ENCODE measurements at places on chromosomes 11 and 22.
A peak's percentile ranks its signal among the peaks of the same experiment; 100 is the strongest.

- no peak for DNase-seq
Measured at GRCh38 chr22:42714308-42714707, 6.4 kb downstream of the A4GALT start.

DNA sequence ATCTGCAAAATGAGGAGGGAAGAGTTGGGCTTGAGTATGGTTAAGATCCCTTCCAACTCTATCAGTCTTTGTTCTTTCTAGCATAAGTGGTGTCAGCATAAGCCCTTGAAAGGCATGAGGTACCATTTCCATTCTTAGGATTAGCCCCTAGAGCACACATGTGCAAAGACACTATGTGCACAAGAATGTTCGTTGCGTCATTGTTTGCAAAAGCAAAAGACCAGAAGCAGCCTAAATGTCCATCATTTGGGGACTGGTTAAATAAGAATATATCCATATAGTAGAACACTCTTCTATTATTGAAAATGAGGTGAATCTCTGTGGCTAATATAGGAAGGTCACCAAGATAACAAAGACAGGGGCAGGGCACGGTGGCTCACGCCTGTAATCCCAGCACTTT is 10.0 kb upstream of the KCTD14 start:
- DNase-seq = no peak

DNA sequence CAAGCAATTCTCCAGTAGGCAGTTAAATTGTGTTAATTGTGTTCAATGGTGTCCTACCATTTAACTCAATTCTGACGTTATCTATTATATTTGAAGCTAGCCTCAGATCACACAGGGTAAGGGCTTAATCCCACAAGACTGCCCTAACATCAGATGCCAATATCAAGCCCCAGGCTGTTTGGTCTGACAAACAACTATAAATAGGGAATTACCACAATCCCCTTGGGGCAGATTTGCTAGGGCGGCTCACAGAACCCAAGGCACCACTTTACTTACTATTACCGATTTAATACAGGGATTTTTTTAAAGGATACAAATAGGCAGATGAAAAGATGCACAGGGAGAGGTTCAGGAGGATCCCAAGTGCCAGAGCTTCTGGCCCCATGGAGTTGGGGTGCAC is 678.4 kb downstream of the OPCML start:
- DNase-seq = no peak

- DNase-seq = no peak
Measured at GRCh38 chr11:46731545-46731944, 12.5 kb downstream of the F2 start.

GRCh38 chr11:82889133-82890001 is 10.9 kb downstream of the PRCP start:
- DNase-seq = no peak

GRCh38 chr11:7968686-7969085 is 3.4 kb upstream of the NLRP10 start:
- no peak for DNase-seq

GRCh38 chr11:132337819-132338416 is 967.5 kb downstream of the NTM start:
- DNase-seq = no peak

GRCh38 chr22:46764140-46764680 is 1.8 kb downstream of the TBC1D22A start:
- DNase-seq = no peak

DNA sequence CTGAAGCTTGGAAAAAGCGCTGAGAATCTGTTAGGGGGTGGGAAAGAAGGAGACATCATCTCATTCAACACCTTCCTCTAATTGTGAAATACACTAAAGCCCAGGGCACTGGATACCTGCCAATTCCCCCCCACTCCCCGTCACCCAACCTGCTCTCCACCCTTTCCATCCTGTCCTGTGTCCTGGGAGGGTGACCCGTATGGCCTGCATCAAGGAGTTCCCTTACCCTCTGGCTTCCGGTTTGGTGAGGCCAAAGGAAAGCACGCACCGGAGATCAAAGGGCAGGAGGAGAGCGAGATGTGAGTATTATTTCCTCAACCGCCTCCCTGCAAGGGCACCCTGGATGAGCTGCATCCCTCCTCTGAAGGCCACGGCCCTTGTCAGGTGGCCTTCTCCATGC is 65.0 kb upstream of the PTPRJ start:
- no peak for DNase-seq

DNA sequence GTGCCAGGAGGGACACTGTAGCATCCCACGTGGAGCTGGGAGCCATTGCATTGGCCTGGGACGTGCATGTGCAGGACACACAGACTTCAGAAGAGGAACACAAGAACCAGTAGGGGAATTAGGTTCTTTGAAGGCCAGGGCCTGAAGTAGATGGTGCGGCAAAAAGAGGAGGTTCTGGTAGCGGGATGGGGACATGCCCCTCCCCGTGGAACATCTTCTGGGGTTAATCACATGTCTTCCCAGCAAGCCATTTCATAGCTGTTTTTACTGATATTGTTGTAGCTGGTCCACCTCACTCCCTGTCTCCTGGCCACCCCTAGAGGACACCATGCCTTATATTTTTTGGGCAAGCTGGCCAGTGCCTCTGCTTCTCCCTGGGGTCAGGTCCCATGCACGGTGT is 74.3 kb downstream of the SCN3B start:
- no peak for DNase-seq

DNA sequence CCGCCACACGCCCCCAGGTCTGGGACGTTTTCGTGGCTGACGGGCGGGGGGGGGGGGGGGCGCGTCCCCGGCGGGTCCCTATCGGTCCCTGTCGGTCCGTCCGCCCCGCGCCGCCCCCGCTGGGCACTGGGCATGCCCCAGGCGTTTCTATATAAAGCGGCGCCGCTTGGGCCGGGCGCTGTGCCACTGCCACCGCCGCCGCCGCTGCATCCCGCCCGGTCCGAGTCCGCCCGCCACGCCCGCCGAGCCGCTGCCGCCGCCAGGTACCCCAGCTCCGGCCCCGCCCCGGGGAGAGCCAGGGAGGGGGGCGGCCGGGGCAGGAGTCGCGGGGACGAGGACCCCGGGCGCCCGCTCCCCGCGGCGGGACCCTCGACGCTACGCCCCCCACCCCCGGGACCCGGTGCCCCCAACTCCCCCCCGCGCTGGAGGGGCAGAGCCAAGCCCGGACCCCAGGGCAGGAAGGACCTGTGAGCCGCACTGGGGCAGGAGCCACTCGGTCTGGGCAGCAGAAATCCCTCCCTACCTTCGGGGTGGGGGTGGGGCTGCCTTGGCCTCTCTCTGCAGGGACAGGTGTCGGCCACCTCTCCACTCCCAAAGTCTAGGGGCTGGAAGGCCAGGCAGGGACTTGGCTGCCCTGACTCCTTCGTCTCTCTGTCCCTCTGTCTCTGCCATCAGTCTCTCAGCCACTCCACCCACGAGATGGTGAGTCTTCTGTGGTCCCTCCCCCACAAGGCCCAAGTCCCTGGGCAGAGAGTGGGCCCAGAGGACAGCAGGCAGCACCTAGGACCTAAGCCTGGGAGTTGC is at the start of gene CARNS1:
TSS of gene CARNS1 (plus strand) at position 178 of the 804 bp plus-strand sequence. CDS start at position 700, 522 bp downstream.
- no peak for DNase-seq

DNA sequence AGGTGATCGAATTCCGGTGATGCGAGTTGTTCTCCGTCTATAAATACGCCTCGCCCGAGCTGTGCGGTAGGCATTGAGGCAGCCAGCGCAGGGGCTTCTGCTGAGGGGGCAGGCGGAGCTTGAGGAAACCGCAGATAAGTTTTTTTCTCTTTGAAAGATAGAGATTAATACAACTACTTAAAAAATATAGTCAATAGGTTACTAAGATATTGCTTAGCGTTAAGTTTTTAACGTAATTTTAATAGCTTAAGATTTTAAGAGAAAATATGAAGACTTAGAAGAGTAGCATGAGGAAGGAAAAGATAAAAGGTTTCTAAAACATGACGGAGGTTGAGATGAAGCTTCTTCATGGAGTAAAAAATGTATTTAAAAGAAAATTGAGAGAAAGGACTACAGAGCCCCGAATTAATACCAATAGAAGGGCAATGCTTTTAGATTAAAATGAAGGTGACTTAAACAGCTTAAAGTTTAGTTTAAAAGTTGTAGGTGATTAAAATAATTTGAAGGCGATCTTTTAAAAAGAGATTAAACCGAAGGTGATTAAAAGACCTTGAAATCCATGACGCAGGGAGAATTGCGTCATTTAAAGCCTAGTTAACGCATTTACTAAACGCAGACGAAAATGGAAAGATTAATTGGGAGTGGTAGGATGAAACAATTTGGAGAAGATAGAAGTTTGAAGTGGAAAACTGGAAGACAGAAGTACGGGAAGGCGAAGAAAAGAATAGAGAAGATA is at the start of gene MALAT1:
TSS of gene MALAT1 (plus strand) at position 69 of the 736 bp plus-strand sequence.
- DNase-seq = peak; percentile 82

DNA sequence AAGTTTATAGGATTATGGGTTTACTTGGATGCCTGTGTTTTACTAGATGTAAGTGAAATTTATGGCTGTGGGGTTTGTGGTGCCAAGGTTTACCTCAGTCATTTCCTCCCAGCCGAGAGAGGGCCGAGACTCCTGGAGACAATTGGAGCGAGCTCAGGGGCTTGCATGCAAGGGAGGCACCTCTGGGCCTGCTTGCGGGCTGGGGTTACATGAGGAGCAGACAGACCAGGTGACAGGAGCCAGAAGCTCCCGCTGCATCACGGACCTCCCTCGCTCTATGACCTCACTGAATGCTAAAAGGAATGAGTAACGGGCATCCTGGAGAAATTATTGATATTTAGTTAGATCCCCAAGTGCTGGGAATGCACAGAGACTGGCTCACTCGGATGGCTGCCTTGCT is 275.2 kb upstream of the KIRREL3 start:
- DNase-seq = no peak

Measured in stimulated activated CD8-positive, alpha-beta memory T cell treated with anti-CD3 and anti-CD28 coated beads, Interleukin-4, amount 100 ng/mL, for 24 hours (primary cell).